ENCODE measurements at places on chromosomes 12 and 14. TPM values are rescaled to one million over a fixed set of nuclear protein-coding genes. Genes with fewer than 3 reads are reported as not detected.

TSPAN8 gene
- not detected for total RNA-seq

MGP gene
- total RNA-seq, result 532 TPM

KLHDC1 gene
- 2.0 TPM for total RNA-seq

TEX52 gene
- total RNA-seq, result 0.38 TPM

PTPN11 gene
- 81.8 TPM for total RNA-seq

All from motor neuron (in vitro differentiated cells).